ENCODE measurements at places on chromosomes 7 and 10.

DNA sequence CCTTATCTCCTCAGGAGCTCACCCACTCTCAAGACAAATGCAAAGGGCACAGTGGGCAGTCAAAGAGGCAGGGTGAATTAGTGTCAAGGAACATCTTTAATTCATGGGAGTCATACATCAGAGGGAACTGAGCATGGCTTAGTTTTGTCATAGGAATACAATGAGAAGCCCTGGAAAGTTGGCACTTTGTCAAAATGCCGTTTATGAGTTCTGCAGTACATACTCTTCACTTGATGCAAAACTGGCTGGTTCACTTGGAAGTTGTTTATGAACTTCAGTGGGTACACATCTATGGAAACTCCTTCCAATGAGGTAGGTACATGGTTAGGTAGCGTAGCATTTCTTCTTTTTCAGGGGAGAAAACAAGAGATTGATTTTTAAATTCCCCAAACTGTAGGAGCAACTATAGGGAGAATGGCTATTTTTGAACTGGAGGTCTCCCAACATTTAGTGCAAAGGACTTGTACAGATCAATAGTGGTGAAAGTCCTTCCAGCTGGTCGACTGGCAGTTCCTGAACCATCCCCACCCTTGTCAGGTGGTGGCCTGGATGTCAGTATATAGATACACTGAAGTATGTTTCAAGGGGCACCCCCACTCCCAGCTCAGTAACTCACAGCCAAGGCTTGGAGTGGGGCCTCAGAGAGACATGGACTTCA is 580.5 kb downstream of the REEP3 start:
- DNase-seq, result no peak

DNA sequence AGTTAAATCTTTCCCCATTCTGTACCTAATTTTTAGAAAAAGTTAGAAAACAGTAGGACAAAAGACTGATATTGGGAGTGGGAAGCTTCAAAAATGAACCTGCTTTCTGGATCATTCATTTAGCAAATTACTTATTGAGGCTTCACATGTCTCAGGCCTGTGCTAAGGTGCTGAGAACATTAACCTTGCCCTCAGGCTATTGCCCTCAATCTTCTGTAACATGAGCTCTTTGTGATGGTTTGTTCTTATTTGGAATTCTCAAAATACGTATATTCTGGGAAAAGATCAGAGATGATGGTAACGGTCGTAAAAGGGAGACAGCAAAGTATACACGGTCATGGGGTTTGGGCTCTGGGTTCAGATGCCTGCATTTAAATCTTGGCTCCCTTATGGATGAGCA is 39.5 kb upstream of the PRKG1 start:
- no peak for DNase-seq

DNA sequence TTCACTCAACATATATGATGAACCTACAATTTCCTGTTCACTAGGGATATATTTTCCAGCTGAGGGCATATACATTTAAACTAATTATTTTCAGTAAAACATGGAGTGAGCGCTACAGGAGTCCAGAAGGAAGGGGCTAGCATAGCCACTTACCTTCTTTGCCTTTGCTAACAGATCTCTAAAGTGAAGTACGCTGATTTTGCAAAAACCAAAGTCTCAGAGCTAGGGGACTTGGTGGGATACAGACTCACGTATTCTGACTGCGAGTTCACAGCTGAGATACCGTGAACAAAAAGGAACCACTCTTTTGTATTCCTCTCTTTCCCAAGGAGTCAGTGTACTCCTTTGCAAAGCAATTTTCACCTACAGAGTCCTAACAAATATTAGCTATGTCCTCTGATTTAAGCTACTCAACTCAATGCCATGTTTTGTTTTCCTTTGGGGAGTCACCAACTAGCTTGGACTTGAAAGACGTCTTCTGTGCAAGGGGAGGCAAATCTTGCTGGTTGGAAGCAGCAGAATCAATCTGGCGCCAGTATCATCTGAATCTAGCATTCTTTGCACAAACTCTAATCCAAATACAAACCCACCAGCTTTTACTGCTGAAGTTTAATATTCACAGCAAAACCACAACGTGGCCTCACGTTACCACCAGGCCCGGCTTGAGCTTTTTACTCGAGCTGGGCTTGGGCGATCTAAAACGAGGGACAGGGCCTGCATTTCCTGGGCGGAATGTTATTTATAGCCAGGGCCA is 657 bp downstream of the CDNF start:
- DNase-seq, result no peak

- no peak for DNase-seq
These were observed 42.2 kb upstream of the GSDME start for GRCh38 chr7:24799506-24799905.

DNA sequence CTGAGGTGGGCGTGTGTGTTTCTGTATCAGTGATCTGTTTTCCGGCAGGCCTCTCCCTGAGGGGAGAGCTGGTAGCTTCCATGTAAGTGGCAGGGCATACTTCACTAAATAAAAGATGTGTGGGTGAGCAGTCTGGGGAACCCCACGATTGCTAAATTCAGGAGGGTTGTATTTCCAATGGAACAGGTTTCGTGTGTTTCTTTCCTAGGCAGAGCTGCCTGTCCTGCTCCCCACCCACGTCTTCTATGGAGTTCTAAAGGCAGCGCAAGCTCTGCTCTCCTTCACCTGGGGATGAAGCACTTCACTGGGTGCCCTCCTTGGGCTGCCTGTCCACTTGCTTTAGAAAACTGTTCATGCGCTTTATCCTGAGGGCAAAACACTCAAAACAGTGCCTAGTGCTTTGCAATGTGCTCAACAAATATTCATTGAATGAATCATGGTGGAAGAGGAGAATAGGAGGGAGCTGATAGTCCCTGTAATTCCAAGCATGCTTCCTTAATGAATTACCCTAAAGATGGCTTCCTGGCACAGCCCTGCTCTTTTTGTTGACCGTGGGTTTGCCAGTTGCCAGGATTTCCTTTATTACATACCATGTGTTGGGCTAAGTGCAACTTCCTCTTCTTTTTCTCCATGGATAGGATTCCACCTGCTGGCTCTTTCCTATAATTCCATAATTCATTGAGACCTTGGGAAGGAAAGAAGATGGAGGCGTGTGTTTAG is 50.6 kb upstream of the SRPK2 start:
- DNase-seq, result peak; percentile 35

DNA sequence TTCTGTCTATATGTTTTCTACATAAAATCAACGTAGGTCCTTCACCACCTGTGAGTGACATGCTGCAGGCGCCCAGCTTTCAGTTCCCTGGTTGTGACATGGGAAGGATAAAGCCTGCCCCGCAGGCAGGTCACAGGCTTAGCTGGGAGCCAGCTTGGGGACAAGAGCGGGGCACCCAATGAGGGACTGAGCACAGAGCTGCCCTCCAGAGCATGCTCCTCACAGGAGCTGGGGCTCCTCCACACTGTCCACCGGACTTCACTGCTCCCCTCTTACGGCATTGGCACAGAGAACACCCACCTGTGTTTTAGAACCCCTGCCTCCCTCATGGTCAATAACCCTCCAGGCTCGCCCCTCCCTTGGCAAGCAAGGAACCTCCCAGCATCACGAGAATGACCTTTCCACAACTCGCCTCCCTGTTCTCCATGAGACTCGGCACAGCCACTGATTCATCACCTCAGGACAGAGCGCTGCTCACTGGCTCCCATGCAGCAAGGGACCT is 187.1 kb downstream of the TNS3 start:
- no peak for DNase-seq

GRCh38 chr10:89352802-89353201 is 25.0 kb downstream of the IFIT3 start:
- no peak for DNase-seq

DNA sequence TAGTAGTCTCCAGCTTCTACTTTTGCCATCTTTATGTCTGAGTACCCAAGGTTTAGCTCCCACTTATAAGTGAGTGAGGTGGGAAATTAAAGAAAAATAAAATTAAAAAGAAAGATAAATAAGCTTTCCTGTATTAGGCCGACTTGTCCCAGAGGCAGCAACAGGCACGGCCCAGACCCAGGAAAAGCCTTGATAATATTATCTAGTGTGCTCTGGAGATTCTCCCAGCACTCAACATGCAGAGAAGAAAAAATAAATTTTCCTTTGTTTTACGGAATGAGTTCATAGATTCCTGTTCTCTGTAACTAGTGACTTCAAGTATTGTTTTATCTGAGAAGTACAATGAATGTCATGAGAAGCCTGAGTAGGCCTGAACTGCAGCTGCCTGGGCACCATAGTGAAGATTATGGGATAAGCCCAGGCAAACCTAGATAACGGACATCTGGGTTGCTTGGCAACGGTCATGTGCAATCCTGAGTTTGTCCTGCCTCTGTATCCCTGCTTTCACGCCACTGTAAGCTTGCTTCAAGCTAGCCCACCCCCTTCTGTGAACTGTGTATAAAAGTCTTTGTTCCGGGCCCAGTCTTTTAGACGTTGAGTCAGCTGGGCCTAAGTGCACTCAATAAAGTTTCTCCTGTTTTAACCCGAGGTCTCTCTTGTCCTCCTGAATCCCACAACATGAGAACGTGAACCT is 6.4 kb downstream of the ATE1 start:
- no peak for DNase-seq

DNA sequence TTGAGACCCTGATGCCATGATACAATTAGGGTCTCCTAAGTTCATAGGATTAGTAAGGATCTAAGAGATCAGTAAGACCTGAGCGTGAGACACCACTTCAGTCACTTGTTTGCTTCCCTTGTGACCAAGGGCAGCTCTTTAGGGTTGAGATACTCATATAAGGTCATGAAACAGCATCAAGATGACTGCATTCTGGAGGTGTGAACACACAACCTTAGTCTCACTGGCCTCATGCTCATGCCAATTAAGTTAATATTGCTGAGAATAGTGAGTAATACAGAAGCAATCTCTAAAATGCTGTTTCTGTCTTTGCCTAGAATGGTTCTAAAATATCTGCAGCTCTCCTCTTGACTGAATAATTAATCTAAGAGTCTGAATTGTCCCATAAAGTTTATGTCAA is 39.6 kb upstream of the KLHL7 start:
- no peak for DNase-seq

- DNase-seq, result no peak
These were observed 14.9 kb downstream of the DUSP5 start for GRCh38 chr10:110512461-110513187.

DNA sequence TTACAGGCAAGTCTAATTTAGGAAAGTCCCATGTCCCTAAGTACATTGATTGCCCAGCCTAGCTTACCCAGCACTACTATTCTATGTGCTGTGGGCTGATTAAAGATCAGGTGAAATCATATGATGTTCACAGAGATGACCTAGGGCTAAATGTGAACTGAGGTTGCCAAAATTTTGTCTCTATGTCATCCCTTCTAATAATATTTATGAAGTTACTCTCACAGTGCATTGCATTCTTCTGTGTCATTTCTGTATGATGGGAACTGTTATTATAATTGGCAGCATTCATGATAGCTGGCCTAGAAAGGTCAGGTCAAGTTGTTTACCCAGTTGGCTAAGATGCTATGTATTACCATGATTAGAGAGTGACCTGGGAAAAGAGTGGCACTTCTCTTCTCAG is 2.8 kb upstream of the PDK4 start:
- no peak for DNase-seq

DNA sequence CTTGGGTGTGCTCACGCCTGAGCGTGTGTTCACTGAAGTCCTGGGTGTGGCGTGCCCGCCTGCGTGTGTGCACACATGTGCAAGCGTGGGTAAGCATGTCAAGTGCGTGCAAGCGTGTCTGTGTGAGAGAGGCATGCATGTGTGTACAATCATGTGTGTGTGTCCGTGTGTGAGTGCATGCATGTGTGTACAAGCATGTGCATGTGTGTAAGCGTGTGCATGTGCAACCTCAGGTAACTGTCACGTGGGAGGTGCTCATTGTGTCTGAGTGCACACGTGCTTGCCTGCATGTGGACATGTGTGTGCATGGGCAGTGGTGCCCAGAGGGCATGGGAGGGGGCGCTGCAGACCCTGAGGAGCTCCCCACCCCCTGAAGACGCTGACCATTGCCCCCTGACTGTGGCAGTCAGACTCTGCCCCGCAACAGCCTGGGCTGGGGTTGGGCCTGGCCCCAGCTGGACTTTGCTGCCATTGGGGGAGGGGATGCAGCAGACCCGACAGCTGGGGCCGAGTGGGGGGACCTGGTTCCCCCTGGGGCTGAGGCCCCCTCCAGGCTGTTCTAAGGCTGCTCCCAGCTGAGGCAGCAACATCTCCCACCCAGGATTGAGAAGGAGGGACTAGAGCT is 88.1 kb downstream of the UNCX start:
- DNase-seq, result no peak

DNA sequence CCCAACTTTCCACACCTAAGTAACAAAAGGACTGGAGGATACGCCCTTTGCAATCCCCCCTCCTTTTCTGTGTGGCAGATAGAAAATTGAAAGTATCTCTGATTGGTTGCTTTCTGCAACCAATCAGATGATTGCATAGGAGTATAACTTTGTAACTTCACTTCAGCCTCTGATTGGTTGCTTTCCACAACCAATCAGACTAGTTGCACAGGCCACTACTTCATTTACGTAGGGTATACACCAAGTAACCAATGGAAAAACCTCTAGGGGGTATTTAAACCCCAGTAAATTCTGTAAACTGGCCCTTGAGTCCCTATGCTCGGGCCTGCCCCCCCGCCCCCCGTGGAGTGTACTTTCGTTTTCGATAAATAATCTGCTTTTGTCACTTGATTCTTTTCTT is 1080.4 kb downstream of the CNTNAP2 start:
- DNase-seq, result no peak

All from NCI-H1417 (cell line).